MG63 (cell line): ENCODE measurements at places on chromosomes 5 and 9. TPM values are rescaled to one million over a fixed set of nuclear protein-coding genes. Genes with fewer than 3 reads are reported as not detected.

GARIN3 gene
- not detected in 2 replicates for total RNA-seq

HMMR gene
- total RNA-seq = 73.4 and 102 TPM in 2 replicates

IRX2 gene
- total RNA-seq = 21.5 and 25.3 TPM in 2 replicates

CATSPER3 gene
- 0.59 and 1.5 TPM in 2 replicates for total RNA-seq

PCDHA10 gene
- not detected in 2 replicates for total RNA-seq

NRG2 gene
- 0.94 and 2.8 TPM in 2 replicates for total RNA-seq

C5orf46 gene
- 6.0 TPM in 1 of 2 replicates, not detected in the other for total RNA-seq

PCDHB12 gene
- total RNA-seq = 0.16 TPM in 1 of 2 replicates, not detected in the other

RMRP gene
- total RNA-seq = 8,012 and 15,182 TPM in 2 replicates

RANBP17 gene
- total RNA-seq = 5.5 and 10.1 TPM in 2 replicates

SUSD1 gene
- total RNA-seq = 0.99 and 3.3 TPM in 2 replicates

EPB41L4A gene
- total RNA-seq = 0.53 and 3.7 TPM in 2 replicates

OR1J2 gene
- total RNA-seq = not detected in 2 replicates

PCSK1 gene
- total RNA-seq = 0.10 TPM in 1 of 2 replicates, not detected in the other

QRFP gene
- total RNA-seq = not detected in 2 replicates

LCN15 gene
- total RNA-seq = not detected in 2 replicates

CARTPT gene
- not detected in 2 replicates for total RNA-seq

LCN9 gene
- not detected in 2 replicates for total RNA-seq

C5orf58 gene
- total RNA-seq = not detected in 2 replicates

SYNPO gene
- total RNA-seq = 1.2 and 4.6 TPM in 2 replicates

DOCK8 gene
- total RNA-seq = 5.9 and 6.5 TPM in 2 replicates

KIF24 gene
- total RNA-seq = 1.7 and 1.8 TPM in 2 replicates

GGTA1 gene
- 4.6 and 6.2 TPM in 2 replicates for total RNA-seq

FLT4 gene
- total RNA-seq = 0.10 and 1.3 TPM in 2 replicates

TMEM232 gene
- 2.6 TPM in 1 of 2 replicates, not detected in the other for total RNA-seq

TMEM8B gene
- total RNA-seq = 2.7 and 3.6 TPM in 2 replicates

HMHB1 gene
- total RNA-seq = not detected in 2 replicates

SCGB3A1 gene
- not detected in 2 replicates for total RNA-seq

PTPDC1 gene
- total RNA-seq = 2.4 and 3.6 TPM in 2 replicates
